SK-N-DZ (cell line): ENCODE measurements at places on chromosomes 3 and 15.

DNA sequence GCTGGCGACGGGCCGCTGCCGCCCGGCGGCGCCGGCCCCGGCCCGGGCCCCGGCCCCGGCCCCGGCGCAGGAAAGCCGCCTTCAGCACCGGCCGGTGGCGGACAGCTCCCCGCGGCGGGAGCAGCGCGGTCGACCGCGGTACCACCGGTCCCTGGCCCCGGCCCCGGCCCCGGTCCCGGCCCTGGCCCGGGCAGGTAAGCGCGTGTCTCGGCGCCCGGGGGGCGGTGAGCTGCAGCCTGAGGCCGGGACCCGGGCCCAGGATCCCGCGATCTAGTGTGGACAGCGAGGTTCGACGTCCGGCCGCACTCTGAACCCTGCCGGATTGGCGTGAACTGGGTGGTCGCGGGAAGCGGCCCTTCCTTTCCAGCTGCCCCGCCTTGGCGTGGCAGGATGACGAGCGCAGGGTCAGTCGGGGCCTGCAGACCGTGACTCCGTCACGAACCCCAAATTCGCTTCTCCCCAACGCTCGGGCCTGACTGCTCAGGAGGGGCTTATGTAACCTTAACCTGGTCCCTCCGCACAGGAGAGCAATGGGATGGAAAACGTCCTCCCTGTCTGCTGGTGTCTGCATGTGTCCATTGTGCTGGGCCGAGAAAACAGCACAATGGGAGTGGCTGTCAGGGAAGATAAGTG is 472 bp downstream of the BSN start:
- DNase-seq, result peak; percentile 13

- DNase-seq, result peak; percentile 95
Measured at GRCh38 chr3:107987036-107987939, 103.5 kb downstream of the CD47 start.

DNA sequence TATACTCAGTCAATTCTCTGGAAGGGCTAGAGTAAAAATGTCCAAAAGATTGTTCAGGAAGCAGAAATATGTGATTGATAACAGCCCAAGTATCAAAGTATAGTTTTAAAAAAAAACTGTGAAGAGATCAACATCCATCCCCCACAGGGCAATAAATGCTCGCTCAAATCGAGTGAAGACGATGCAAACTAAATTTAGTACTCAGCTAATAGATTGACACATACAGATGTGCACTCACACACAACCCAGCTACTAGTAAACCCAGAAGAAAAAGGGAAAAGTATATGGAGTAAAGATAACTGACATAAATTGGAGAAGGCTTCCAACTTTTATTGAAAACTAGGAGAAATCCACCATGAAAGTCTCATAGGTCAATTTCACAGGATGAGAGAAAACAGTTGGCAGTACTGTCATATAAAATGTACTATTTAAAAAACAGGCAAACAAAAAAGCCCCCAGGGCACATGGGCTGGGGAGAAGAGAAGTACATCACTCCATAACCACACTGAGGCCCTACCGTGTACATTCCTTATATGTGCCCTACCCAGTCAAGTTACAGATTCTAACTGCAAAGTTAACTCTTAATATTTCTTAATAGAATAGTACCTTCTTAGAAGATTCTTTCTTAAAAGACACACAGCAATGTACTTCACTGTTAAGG is 125.7 kb downstream of the TBL1XR1 start:
- DNase-seq, result no peak

DNA sequence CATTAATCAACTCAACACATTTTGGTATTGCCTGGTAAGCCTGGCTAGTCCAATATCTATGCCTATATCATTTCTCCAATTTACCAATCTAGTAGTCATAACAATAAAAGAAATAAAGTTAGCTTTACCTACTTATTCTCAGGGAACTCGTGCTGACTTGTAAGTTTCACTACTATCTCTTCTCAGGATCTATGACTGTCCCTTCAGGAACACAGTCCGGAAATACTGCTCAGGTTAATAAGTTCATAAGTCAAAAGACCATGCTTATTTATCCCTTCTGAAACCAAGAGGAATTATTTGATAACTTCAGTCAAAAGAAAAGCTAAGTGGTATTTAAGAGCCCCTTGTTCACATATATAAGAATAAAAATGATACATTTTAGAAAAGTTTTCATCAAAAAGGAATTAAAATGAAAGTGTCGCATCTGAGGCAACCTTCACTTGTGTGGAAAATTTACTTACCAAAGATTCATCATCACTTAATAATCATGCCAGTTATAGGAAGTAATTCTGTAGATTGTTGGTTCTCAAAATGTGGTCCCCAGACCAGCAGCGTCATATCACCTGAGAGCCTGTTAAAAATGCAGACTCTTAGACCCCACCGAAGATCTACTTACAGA is 15.5 kb upstream of the THRB start:
- no peak for DNase-seq

DNA sequence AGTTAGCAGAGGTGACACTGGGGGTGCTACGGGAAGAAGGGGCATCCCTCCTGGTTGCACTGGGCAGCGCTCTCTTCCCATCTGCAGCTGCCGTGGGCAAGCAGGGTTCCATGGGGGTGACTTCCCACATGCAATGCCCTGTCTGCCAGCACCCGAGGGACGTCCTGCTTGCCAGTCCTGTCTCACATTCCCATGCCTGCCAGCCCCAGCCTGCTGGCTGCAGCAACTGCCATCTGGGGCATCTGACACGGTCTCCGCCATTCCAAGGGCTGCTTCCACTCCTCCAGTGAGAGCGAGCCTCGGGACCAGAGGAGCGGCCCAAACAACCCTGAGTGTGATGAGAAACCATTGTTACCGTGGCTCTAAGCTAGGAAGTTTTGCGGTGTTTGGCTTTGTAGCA is 45.4 kb upstream of the RPL32 start:
- no peak for DNase-seq

- peak; percentile 10 for DNase-seq
Measured at GRCh38 chr3:164879201-164879600, 199.1 kb downstream of the SI start.

GRCh38 chr15:43516801-43517353 is 531 bp upstream of the MAP1A start:
- DNase-seq, result peak; percentile 56

DNA sequence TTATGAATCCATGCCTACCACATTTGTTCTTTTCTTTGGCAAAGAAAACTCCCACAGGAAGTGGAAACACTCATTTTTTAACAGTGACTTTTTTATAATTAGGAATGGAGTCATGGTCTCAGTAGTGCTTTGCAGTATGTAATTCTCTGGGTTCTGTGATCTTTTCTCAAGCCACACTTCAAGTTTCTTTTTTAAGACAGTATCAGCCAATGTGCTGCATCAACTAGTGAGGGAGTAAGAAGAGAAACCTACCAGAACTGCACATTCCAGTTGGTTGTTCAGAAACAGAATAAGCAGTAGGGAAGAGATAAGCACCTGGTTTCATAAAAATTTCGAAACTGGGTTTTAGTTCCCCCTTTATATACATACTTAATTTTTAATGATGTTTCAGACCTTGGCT is 126.3 kb downstream of the FOXB1 start:
- DNase-seq, result no peak

DNA sequence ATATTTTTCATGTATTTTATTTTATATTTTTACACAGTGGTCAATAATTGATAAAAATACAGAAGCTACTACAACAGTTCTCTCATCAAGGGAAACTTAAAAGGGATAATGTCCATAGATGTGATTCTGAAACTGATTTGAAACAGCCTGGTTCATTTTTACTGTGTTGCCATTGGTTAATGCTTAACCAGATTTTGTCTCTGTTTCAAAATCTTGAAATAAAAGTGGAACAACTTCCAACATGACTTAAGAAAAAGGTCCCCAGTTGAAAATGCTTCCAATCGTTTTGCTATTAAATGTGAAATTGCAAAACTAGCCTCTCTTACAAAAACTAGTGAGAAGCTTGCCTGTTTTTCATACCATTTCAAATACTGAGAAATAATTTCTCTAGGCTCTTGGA is 240.7 kb downstream of the LPP start:
- no peak for DNase-seq

DNA sequence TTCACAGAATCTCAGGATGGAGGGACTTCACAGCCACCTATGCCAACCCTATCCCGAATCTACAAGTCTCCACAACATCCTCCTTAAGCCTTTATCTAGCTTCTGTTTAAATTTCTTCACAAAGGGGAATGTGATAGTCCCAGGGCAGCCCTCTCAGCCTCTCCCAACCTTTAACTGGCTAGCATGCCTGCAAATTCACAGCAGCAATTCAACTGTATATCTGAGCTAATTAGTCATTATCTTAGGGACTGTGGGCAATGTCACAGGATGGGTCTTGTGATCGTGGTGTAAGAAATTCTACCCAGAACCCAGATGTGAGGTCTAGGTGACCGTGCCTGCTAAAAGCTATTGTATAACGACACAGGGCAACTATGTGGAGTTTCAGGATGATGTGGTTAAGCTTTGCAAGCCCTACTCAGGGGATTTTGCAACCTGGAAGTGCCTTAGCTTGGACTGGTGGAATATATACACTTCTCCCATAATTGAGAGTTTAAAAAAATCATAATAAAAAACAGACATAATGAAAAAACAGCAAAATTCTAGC is 65.5 kb upstream of the FBN1 start:
- no peak for DNase-seq

DNA sequence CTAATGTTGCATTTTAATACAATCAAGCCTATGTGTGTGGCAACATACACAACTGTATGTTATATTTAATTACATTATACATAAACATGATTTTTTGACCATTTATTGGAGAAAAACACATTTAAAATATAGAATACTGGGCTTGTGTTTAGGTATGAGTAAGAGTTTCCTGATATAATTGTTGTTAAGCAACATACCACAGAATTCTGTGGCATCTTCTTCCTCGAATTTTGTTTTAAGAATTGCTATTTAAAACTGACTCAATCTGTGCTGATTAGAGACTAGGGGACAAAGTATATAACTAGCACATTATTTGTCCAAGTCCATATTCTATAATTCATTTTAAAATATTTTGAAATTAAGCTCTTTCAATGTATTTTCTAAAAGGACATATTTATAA is 376.8 kb upstream of the THBS1 start:
- no peak for DNase-seq

DNA sequence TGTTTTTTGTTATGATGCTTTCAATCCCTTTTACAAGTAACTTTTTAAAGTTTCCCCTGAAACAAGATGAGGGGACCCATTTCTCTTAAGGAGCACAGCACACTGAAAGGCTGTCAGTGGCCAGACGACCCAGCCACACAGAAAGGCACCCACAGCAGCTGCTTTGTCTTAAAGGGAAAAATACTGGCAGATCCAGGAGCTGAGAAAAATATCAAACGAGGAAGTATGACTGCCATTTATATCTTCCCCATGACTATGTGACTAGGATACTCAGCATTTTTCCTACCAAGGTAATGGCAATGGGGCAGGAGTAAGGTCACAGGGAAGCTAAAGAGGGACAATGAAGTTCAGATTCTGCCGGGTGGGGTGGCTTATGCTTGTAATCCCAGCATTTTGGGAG is 15.9 kb downstream of the ABCC5 start:
- DNase-seq, result no peak

DNA sequence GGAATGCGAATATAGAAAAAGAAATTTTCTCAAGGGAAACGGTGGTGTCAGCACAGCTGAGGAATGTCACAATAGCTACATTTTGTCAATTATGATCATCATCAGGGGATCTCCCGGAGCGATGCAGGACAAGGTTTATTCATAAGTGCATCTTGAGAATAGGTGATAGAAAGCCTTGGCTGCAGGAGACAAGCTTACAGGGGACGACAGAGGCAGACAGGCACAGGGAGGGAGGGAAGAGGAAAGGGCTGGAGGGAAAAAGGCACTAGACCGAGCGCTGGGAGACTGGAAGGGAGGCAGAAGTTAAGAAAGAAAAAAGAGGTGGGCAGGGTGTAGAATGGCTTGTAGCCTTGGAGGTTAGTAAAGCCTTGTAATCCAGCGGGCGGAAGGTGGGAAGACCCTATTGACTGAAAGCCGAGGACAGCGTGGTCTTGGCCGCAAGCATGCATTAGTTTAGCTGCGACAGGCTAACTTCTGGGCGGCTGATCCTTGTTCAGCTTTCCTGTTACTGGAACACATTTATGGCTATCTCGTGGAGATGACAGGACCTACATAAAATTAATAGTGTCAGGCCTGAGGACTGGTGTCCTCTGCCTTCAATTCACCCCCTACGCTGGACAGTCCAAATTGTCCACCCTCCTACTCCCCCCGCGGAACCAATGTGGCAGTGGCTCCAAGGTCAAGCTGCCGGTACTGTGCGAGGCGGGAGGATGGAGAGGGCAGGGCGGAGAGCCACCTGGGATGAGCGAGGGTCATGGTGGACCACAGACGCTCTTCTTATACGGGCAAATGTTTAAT is 1.4 kb upstream of the NECTIN3 start:
- DNase-seq, result peak; percentile 39

DNA sequence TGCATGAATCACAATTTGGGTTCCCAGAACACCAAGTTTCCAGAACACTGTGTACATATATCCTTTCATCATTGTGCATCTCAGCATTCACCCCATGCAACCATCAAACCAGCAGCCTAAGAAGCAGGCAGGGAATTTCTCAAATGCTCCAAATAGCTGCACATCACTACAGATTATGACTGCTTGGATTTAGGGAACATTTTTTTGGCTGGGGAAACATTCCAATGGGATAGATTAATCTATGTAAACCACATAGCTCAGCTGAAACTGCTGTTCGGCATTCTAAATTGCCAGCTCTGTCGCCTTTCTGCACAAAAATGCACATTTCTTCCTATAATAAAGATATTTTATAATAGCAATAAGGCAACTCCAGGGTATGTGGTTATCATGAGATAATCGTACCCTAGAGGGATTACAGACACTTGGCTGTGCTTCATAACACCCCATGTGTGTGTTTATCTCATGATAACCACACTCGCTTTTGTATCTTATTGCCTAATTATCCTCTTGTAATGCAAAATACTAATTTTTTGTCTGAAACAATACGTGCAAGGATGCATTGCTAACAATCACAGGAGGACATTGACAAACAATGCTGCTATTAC is 483.7 kb upstream of the DPH6 start:
- DNase-seq, result no peak

- no peak for DNase-seq
Measured at GRCh38 chr3:72601983-72602750, 246.1 kb downstream of the SHQ1 start.

GRCh38 chr3:3066378-3066777 is 43.8 kb downstream of the IL5RA start:
- no peak for DNase-seq

DNA sequence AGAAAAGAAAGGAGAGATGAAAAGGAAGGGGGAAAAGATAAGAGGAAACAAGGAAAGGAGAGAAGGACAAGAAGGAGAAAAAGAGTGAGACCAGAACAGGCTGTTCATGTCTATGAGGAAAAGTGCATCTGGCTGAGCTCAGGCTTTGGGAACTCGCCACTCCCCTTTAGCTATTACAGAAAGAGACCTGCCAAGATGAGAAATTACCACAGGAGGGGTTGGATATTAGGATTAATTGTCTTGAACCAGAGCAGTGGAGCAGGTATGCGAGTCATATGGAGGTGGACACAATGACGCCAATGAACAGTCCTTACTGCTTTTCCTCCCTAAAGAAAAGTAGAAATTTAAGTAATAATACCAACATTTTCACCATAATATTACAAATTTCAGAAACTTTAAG is 577.0 kb upstream of the ARRDC4 start:
- DNase-seq, result no peak

- DNase-seq, result no peak
Measured at GRCh38 chr3:127045435-127046045, 62.6 kb downstream of the PLXNA1 start.
